Amniotic stem cell (primary cell): ENCODE measurements at places on chromosomes 16 and 17.

DNA sequence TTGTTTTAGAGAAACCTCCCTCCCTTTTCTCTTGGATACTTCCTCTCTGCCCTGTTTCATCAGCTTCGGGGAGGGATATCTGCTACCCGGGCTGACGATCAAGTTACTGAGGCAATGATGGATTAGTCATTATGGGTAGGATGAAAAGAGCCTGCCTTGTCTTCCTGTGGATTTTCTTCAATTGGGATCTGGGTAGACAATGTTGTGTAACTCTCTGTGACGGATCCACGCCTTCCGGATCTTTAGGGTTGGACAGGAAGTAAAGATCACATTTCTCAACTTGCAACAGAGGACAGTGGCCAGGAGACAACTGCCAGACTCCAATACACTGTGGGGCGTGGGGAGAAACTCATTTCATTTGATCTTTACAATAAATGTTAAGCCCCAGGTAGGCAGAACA is 11.3 kb upstream of the CHST6 start:
- DNase-seq: no peak

DNA sequence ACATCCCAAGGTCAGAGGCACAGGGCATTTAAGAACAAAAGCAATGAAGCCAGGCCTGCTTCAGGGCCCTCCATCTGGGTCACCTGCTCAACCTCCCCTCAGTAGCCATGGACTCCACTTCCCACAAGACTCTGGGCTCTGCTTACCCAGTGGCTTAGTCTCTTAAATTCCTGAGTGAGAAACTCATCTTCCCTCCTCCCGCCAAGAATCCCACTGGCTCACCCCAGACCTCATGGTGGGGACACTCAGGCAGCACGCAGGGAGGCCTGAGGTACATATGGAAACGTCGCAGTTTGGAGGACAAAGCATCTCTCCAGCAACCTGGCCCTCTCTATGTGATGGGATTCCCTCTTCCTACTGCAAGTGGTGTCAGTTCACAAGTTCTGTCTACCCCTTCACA is 326.7 kb upstream of the CDH5 start:
- no peak for DNase-seq

- DNase-seq: no peak
Observed at GRCh38 chr16:77324729-77325128, 110.1 kb downstream of the ADAMTS18 start.

DNA sequence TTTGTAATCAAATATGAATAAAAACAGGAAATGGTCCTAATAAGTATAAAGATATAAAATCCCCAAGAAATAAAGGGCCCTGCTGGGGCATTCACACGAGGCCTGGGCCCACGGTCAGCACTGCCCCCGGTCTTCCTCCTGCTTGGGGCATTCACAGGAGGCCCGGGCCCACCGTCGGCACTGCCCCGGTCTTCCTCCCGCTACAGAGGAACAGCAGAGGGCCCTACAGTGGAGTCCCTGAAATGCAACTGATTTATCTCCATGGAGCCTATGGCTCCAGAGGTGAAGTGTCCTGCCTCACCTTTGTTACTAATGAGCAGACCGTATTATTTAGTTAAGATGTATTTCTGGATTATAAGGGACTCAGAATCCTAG is 46.5 kb downstream of the MAP1LC3B start:
- DNase-seq: no peak

DNA sequence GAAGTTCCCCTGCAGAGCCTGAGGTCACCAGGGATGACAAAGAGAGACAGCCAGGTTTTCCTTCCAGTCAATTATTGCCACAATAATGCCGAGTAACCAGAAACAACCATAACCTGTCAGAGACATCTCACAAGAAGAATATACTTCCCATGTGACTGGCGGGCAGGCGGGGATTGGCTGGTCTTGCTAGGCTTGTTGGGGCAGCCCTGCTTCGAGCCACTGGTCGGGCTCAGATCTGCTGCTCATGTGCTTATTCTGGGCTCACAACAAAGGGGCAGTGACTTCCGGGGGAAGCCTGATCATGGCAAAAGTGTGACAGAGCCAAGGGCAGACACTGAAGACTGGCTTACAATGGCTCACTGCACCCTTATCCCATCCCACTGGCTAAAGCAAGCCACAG is 48.1 kb upstream of the IRX6 start:
- DNase-seq: no peak

DNA sequence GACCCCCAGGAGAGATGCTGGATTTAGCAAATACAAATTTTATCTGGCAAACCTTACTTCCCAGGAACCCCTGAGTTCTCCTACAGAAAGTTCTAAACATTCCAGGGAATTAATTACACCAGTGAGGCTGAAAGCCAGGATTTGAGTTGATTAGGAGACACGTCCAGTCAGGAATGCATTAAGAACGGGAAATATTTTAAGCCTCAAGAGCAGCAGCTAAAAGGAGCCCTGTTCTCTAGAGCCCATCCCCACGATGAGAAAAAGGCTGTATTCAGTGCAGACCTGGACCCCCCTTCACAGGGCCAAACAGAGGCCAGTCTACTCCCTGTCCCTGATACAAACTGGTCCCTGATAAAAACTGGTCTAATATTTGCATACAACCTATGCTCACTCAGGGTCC is 55.0 kb downstream of the VAT1L start:
- no peak for DNase-seq

DNA sequence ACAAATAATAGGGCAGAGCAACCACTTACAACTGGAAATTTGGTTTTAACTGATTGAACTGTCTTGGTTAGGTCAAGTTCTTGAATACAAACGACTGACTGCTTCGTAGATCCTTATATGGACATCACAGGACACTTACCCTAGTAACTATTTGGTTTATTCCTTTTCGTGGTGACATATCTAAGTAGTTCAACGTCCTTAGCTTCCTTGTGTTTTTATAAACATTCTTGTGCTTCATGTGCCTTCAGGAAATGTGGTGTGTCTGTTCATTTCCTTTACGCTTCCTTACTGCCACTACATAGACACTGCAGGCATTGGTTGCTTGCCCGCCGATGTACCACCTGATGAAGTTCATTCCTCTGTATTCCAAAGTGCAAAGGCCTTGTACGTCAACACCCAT is 59.3 kb downstream of the USP10 start:
- DNase-seq: no peak
